ENCODE measurements at places on chromosomes 3 and 15.

DNA sequence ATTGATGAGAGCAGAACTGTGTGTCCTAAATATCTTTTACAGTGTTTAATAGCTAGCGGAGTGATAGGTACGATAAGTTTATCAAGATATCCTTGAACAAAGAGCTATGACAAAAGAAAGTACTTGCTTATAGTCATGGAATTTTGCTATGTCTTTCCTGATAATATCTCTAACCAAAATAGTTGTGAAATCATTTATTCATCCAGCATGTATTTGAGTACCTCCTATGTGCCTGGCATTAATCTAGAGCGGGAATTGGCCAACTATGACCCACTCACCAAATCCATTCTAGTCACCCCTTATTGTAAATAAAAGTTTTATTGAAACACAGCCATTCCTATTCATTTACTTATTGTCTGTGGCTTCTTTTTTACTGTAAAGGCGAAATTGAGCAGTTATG is 46.6 kb downstream of the ZFAND6 start:
- no peak for DNase-seq

DNA sequence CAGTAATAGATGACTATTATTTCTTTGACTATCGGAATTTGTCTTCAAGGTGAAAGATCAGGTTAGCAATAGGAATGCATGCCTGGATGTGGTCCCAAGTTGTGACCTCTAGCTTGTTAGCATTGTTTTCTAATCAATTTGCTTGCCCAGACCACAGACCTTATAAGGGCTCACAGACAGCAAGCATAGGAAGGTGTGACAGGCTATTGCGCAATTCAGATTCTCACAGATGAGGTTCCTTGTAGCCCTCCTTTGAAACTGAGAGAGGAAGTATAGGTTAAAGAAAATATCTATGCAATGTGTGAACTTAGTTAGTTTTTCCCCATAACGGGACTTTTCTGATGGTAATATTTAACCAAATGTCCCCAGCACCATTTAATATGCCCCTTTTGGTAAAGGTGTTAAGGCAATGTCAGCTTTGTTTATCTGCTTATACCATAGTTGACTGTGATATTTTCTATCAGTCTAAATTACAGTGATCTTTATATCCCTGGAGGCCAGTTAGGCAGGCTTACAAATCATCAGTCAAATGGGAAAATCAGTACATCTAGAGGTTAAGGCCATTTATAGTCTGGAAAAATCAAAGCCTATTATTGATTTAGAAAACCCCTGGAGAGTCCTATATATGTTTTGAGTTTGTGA is 168.1 kb upstream of the MBNL1 start:
- DNase-seq: peak; percentile 56

GRCh38 chr15:26634319-26634718 is 138.5 kb downstream of the GABRB3 start:
- DNase-seq: no peak

- DNase-seq: no peak
These were observed 1.8 kb downstream of the MUC4 start for GRCh38 chr3:195809796-195810454.

DNA sequence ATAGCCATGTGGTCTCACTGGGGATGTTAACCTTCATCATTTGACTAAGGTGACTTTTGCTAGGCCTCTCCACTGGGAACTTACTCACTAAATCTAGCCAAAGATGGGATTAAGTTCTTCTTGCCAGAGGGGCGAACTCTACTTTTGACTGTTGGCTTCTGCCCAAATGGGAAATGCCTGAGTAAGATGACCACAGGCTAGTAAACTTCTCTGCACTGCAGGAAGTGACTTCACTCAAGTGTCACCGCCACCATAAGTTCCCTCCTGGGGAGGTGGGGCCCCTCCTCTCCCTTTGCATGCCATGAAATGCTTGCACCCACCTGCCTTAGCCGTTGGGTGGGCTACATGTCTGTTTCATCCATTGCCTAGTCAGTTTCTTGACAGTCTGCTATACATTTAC is 388.3 kb downstream of the FEZF2 start:
- no peak for DNase-seq

DNA sequence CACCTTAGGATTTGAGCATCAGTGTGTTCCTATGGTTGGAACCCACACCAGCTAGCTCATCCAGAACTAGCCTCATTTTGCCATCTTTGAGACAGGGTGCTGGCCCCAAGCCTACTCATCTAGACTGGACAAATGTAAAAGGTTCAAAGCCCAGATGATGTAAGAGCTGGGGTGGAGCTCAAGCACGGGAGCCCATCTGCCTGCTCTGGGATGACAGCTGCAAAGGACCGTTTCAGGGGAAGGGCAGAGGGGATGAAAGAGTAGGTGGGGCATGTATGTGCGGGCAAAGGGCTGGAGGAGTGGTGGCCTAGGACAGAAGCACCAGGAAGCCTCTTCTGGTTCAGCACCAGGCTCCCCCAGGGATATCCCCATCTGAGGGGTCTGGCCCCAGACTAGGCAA is 15.8 kb downstream of the CLK3 start:
- no peak for DNase-seq

DNA sequence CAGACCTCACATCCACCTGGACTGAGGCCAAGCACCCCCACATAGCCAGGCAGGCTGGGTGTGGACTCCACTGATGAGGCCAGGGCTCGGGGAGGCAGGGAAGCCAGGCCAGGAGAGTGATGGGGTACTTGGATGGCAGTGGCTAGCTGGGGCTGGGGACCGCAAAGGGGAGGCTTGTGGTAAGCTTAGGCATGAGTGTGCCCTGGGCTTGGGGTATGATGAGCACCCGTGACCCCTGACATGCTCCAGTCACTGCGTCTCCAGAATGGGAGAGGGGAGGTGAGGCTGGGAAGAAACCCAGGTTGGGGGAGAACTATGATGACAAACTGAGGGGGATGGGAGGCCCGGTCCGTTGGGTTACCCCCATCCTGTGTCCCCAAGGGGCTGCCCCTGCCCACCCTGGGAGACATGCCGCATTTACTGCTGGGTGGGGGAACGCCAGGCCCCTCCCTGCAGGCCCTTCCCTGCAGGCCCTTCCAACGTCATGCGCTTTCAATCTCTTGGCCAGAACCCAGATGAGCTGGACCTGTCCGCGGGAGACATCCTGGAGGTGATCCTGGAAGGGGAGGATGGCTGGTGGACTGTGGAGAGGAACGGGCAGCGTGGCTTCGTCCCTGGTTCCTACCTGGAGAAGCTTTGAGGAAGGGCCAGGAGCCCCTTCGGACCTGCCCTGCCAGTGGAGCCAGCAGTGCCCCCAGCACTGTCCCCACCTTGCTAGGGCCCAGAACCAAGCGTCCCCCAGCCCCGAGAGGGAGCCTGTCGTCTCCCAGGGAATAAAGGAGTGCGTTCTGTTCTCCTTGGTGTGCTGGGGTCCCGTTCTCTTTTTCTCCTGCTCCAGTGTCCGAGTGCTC is 34.1 kb downstream of the TSPAN3 start:
- peak; percentile 9 for DNase-seq

DNA sequence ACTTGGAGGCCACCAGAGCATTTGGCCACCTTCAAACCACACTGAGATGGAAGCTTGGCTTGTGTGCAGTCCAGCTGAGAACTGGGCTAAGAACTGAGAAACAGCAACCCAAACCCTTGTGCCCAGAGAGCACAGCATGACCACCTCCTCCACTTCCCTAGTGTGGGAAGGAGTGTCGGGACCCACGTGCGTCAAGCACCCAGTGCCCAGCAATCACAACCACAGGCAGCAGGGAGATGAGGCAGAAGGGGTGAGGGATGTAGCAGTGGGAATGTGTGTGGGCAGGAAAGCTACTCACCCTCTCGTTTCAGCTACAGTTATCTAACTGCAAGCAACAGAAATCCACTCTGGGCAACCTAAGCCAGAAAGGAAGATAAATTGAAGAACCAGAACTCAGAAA is 25.0 kb upstream of the RFTN1 start:
- DNase-seq: no peak

DNA sequence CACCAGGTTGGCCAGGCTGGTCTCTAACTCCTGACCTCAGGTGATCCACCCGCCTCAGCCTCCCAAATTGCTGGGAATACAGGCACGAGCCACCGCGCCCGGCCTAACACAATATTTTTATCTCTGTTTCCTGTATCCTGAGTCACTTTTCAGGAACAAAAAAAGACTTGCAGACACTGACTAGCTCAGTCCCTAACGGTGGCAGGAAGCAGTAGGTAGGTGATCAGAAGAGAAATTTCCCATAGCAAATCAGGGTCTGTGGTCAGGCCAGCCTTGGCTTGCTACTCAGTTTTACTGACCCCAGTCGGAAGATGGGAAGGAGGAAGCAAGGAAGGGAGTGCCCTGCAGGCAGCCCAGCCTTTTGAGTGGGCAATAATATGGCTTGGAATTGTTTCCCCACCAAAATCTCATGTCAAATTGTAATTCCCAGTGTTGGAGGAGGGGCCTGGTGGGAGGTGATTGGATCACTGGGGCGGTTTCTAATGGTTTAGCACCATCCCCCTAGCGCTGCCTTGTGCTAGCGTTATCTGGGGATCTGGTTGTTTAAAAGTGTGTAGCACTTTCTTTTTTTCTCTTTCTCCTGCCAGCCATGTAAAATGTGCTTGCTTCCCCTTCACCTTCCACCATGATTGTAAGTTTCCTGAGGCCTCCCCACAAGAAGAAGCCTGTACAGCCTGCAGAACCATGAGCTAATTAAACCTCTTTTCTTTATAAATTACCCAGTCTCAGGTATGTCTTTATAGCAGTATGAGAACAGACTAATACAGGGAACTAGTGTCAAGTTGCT is 19.5 kb upstream of the CDCP1 start:
- no peak for DNase-seq

GRCh38 chr15:89514186-89514585 is 17.8 kb upstream of the RHCG start:
- no peak for DNase-seq

DNA sequence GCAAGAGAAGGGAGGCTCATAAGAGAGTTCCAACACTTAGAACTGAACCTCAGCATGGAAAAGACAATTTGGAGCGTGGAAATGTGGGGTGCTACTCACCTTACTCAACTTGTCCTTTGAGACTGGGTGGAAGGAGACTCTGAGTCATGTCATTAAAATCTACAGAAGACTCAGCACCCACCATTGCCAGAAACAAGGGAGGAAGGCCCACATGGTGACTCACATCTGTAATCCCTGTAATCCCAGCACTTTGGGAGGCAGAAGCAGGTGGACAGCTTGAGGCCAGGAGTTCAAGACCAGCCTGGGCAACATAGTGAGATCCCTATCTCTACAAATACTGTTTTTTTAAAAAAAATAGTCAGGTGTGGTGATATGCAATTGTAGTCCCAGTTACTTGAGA is 161.9 kb upstream of the UBE3A start:
- DNase-seq: no peak

All from mucosa of gallbladder (tissue), 1 donor.